ENCODE measurements at places on chromosomes 4 and X.
A peak's percentile ranks its signal among the peaks of the same experiment; 100 is the strongest.

DNA sequence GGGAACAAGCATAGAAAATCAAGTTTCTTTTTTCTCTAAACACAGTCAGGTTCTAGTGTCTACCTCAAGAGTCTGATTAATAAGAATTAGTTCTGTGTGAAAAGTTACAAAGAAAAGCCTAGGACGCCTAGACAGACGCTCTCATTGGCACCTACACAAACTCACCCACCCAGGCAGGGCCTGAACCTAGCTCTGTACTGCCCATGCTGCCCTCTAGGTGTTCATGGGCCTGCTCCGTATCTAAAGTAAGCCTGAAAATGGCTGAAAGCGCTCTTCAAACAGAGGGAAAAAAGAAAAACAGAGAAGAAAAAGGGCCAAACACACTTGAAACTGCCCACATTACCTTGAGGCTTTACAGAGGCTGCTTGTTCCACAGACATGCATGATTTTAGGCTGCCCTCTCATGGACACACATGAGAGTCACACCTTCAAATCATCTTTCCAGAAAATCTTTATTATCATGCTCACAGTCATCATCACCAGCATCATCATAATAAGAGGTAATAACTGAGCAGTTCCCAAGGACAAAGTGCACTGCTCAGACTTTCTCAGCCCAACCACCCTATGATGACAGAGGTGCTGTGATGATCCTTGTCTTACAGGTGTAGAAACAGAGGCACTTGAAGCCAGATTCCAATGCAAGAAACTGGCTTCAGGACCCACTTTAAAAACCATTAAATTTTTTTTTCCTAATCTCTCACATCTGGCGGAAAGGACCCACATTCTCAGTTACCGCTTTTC lies 49.6 kb downstream of the MAP7D2 start:
- no peak for DNase-seq

- no peak for DNase-seq
Observed at GRCh38 chr4:128232719-128233118, 54.9 kb downstream of the PGRMC2 start.

- DNase-seq = no peak
Observed at GRCh38 chrX:50067435-50068284, 133.1 kb downstream of the AKAP4 start.

DNA sequence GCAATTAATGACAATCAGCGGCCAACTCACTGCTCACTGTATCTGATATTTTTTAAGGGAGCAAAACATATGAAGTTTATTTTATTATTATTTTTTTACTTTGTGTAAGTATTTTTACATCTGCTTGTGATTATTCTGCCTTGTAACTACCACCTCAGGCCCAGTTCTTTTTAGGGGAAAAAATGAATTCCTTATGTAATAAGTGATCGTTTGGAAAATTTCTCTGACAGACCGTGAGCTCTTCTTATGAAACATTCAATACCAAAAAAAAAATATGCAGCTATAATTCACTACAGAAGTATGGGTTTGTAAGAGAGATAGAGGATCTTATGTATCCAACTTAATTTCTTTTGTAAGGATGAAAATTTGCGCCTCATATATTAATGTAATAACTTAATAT lies 33.5 kb upstream of the STOX2 start:
- DNase-seq = no peak

- no peak for DNase-seq
Observed at GRCh38 chrX:130443875-130444274, 42.1 kb downstream of the RBMX2 start.

DNA sequence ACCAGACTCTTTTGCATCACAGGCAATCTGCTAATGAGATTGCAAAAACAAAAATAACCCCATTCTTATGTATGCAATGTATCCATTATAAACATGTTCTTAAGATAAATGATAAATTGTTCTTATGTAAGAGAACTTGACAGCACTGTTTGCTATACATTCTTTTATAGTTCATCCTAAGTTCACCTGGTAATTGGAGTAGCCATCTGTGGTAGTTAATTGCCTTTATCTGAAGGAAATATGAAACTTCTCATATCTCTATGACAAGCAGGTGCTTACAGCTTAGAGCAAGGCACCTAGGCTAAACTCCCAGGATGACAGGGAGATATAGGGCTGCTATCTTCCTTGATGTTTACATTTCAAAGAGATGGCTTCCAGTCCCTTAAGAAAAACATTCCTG lies 21.3 kb upstream of the CLCN5 start:
- DNase-seq = no peak

- DNase-seq = no peak
Observed at GRCh38 chr4:174604198-174604597, 81.9 kb upstream of the HPGD start.

GRCh38 chrX:13764765-13765164 lies 30.2 kb downstream of the OFD1 start:
- no peak for DNase-seq

DNA sequence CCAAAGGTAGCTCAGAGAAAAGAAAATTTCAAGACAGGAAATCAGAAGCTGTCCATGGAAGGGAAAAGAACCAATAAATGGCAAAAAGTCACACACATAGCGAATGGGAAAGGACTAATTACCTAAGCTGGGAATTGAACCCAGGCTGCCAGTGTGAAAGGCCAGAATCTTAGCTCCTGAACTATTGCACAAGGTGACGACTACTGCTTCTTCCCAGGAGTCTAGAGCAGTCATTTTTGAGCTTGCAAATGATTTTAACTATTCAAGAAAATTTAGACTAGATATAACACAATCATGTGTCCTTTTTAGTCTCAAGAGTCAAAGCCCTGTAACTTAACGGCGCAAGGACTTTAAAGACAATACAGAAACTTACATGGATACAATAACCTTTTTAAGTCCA lies 34.1 kb upstream of the ZNF81 start:
- no peak for DNase-seq

GRCh38 chrX:68498508-68499379 lies at the start of gene YIPF6:
Gene YIPF6 (plus strand): TSS chrX:68499051. CDS start chrX:68499067, 16 bp downstream.
- DNase-seq = peak; percentile 41

GRCh38 chrX:111823128-111823527 lies 52.9 kb upstream of the TRPC5OS start:
- DNase-seq = no peak

DNA sequence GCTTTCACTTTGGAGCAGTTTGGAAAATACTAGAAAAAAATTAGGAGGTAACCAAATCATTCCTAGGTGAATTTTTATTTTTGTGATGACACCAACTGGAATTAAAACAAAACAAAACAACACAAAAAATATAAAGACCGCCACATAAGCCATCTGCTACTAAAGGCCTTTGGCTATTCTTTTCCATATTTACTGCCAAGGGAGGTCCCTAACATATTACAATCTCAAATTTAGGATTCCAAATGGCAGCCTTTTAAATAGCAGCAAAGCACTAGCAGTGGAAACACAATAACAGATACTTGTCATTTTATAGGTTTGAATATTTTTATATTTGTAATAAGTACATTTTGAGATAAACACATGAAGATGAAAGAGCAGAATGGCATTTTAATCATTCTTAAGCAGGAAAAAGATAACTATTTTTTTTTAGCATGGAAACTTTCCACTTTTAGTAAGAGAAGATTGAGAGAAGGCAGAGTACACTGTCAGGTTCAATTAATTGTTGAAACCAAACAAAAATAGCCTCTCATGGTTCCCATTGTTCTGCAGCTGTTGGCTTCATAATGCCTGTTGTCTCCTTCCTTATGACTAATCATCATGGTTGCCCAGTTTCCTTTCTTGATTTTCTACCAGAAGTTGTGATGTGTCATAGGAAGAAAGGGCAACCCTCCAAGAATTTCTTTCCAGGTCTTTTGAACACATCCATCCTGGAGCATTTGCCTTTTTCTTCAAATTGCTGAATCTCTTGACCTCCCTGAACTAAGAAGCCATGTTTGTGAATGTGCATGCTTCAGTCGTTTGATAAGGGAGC lies 219.0 kb upstream of the EMCN start:
- no peak for DNase-seq

DNA sequence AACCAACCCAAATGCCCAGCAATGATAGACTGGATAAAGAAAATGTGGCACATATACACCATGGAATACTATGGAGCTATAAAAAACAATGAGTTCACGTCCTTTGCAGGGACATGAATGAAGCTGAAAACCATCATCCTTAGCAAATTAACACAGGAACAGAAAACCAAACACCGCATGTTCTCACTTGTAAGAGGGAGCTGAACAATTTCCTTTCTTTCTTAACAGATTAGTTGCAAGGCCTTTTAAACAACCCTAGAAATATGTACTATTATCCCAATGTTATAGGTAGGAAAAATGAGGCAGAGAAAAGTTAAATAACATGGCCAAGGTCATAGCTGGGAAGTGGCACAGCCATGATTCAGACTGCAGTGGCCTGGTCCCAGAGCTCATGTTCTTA lies 5.8 kb upstream of the OCIAD2 start:
- no peak for DNase-seq

DNA sequence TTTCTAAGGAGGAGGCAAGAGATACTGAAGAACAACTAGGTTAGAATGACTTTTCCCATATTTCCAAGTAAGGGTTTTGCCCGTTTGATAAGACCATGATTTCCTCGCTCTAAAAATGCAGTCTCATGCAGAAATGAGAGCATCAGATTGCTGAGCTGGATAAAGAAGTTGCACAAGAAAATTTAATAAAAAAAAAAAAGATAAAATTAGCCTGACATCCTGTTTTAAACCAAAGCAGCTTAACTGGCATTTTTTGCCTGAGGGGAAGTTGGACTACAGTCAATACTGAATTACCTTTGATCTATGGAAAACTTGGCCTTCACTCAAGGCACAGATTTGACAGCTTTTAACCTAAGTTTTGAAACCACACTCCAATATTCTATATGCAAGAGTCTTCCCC lies 208.4 kb downstream of the GASK1B start:
- no peak for DNase-seq

DNA sequence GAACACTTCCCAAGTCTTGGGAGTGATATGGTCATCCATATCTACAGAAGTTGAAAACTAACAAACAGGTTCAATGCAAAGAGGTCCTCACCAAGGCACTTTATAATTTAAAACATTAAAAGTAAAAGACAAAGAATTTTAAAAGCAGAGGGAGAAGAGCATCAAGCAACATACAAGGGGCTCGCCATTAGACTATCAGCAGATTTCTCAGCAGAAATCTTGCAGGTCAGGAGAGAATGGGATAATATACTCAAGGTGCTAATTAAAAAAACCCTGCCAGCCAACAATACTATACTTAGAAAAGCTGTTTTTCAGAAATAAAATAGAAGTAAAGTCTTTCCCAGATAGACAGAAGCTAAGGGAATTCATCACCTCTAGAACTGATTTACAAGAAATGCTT lies 121.2 kb downstream of the NEK1 start:
- DNase-seq = no peak

DNA sequence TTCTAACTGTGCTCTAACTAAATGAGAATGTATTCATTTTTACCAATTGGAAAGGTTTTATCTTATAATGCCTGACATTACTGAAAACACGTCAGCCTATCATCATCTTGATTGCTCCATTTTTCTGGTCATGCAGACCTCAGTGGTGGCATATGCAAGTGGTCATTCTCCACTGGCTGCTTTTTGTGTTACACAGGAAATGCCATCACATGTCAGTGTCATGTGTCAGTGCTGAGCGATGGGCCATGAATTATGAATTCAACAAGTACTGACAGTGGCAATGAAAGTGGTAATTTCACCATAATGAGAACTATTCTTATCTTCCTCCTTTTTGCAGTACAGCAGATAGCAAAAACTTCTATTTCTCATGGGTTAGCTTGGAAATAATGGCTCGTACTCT lies 190.5 kb downstream of the PACRGL start:
- no peak for DNase-seq

DNA sequence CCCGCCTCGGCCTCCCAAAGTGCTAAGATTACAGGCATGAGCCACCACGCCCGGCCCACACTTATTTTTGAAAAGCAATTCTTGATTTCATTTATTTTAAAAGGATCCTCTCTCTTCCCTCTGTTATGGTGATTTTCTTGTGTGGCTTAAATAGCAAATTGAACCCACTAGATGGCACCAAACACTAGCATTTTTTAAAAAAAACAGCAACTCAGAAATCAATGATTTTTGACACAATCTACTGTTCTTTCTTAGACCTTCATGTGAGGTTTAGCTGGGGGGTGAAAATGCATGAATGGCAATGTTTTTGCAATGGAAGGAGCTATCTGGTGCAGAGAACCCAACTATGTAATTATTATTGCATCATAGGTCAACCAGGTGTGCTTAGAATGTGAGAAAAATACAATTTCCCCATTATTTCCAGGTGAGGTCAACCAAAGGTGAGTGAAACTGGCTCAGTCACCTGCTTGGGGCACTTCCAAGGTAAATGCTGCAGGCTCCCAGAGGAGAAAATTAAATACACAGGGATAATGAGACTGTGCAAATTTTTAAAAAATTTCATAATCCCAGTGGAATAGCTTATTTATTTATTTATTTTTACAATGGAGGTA lies 226.7 kb upstream of the PRKX start:
- no peak for DNase-seq

DNA sequence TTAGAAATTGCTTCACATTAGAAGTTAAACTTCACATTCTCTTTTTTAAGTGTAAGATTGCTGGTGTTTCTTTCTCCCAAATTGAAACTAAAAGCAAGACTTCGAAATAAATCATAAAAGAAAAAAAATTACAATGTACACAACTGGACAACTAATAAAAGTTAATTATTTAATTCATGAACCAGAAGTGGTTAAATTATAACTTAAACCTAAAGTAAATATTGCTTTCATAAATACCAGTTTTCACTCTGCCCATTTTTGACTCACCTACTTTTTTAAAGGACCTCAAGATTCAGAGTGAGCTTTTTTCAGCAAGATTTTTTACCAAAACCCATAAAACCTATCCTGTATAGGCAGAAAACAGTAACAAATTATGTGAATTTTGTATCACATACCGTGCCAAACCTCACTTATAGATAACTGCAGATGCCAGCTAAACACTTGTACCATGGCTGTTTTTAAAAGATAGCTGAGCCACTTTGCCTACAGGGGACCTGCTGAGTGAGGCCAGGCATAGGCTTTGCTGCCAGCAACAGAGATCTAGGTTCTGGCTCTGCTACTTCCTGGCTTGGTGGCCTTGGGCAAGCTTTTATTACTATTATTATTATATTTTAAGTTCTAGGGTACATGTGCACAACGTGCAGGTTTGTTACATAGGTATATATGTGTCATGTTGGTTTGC lies 259.8 kb downstream of the NR3C2 start:
- DNase-seq = no peak
